ENCODE measurements at places on chromosomes 2 and 18. TPM values are rescaled to one million over a fixed set of nuclear protein-coding genes. Genes with fewer than 3 reads are reported as not detected.

DNAJC27 gene
- total RNA-seq = 2.3 TPM

SNORC gene
- total RNA-seq = 0.39 TPM

SPAST gene
- total RNA-seq = 18.3 TPM

POU3F3 gene
- total RNA-seq = 0.35 TPM

FER1L5 gene
- not detected for total RNA-seq

STON1 gene
- total RNA-seq = 7.3 TPM

AFTPH gene
- total RNA-seq = 22.4 TPM

EVX2 gene
- total RNA-seq = not detected

CABLES1 gene
- 51.2 TPM for total RNA-seq

MAPK4 gene
- total RNA-seq = 0.05 TPM

COL4A3 gene
- not detected for total RNA-seq

All from glomerular endothelial cell (primary cell).